ENCODE measurements at places on chromosomes 4 and X.
A peak's percentile ranks its signal among the peaks of the same experiment; 100 is the strongest.

DNA sequence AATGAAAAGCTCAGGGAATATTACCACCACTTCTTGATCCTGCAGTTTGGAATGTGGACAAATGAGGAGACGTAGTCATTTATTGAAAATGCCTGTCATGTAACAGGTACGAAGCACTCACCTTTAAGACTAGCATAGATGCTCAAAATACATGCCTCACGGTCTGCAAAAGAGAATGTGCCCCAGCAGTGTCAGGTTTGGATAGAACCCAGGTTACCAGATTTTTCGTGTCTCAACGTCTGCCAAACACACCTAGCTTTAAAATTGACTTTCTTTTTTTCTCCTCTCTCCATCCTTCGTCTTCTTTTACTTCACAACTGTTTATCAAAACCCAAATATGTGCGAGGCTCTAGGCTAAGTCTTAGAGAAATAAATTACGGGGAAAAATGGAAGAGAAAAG lies 606.8 kb upstream of the ATOH1 start:
- no peak for DNase-seq

- DNase-seq: peak; percentile 63
Observed at GRCh38 chrX:51894697-51895336, 1.4 kb downstream of the MAGED1 start.

DNA sequence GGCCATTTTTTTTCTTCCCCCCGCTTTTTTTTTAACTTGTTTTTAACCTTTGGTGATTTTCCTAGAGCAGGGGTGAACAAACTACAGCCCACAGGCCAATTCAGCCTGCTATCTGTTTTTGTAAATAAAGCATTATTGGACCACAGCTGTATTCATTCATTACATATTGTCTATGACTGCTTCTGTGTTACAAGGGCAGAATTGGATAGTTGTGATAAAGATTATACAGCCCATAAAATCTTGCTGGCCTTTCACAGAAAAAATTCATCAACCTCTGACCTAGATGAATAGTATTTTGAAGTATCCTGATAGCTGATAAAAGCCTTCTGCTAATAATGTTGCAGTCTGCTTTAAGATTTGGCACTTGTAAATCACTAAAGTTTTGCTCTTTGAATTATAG lies 63.4 kb downstream of the SMAD1 start:
- DNase-seq: no peak

- DNase-seq: no peak
Observed at GRCh38 chrX:12672367-12673106, 118.7 kb upstream of the PRPS2 start.
